ENCODE measurements at places on chromosomes 7 and 10.

GRCh38 chr7:81457852-81458522 is 311.9 kb downstream of the HGF start:
- no peak for DNase-seq

DNA sequence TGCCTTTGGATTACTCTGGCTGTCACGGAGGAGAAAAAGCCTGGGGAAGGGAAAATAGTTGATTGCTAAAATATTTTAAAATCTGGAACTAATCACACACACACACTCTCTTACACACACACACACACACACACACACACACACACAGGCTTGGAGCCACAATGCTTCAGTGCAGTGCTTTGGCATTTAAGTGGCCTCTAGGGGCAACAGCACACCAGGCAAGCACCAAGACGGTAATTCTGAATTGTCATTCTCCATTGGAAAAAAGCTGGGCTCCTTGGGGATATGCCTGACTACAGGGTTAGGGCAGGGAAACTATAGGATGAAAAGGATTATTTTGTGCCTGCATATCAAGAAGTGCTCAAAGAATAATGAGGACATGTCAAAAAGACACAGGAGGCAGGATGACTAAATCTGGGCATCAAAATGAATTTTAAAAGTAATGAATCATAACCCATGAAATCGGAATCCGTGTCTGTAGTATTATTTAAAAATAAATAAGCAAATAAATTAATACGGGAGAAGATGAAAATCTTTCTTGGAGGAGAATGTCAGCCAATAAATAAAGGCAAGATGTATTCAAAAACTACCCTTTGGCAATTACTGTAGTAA is 30.4 kb upstream of the DDC start:
- DNase-seq, result no peak

- DNase-seq, result peak; percentile 66
Measured at GRCh38 chr10:79331709-79332108, 15.6 kb upstream of the PPIF start.

- DNase-seq, result no peak
Measured at GRCh38 chr7:72309476-72309875, 102.7 kb downstream of the CALN1 start.

DNA sequence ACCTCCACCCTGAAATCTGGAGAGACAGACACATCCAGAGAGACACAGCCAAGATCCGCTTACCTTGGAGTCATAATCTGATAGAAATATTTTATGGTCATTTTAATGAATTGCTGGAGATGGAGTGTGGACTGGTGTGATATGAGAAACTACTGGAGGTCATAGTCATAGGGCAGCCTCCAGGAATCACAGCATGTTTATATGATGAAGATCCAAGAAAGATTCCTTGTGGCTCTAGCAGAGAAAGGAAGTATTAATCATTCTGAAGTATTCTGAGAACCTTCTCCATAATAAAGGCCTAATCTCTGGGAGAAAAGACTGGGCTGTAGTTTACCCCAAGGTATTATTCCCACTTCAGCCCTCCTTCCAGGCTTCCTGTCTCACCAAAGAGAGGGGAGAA is 38.0 kb downstream of the POLR1F start:
- DNase-seq, result no peak

DNA sequence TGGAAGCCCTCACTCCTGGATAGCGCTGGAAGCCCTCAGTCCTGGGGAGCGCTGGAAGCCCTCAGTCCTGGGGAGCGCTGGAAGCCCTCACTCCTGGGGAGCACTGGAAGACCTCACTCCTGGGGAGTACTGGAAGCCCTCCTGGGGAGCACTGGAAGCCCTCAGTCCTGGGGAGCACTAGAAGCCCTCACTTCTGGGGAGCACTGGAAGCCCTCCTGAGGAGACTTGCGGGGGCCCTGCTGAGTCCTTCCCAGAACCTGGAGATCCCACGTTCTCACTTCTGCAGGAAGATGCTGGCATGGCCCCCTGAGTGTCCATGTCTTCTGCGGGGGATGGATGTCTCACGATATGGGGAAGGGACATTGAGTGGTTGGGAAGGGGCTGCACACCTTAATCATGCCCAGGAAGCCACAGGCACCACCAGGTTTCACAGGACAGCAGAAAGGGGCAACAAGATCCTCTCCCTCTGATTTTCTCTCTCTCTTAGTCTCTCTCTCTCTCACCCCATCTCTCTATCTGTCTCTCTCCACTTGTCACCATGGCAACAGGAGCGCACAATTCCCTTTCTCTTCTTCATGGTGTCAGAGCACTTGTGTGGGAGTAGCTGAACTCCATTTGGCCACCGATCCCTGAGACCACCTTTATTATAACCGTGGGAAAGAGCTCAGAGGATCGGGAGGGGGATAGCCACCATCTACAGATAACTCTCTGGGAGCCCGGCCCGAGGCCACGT is 267.0 kb downstream of the TCERG1L start:
- no peak for DNase-seq

- DNase-seq, result no peak
Measured at GRCh38 chr7:122543891-122544290, 155.0 kb downstream of the RNF133 start.

- DNase-seq, result no peak
Measured at GRCh38 chr7:41809529-41809939, 106.6 kb upstream of the INHBA start.

DNA sequence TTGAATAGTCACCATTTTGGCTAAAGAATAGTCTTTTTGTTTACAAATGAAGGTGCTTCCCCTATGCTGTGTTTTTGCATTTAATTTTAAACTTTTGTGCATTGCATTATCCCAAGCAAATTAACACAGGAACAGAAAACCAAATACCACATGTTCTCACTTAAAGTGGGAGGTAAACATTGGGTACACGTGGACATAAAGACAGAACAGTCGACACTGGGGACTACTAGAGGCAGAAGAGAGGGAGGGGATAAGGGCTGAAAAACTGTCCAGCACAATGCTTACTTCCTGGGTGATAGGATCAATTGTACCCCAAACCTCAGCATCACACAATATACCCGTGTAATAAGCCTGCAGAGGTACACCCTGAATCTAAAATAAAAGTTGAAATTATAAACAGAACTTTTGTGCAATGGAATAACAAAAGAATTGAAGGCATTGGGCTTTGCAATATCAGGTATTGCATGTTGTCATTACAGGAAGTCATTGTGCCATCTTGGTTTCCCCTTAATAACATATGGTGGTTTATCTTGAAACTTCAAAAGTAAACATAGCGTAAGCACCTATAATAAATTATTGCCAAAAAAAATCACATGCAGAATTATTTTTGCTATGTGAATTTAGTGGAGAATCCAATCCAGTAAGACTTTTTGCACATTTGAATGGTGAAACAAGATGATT is 16.1 kb downstream of the ADD3 start:
- DNase-seq, result no peak

DNA sequence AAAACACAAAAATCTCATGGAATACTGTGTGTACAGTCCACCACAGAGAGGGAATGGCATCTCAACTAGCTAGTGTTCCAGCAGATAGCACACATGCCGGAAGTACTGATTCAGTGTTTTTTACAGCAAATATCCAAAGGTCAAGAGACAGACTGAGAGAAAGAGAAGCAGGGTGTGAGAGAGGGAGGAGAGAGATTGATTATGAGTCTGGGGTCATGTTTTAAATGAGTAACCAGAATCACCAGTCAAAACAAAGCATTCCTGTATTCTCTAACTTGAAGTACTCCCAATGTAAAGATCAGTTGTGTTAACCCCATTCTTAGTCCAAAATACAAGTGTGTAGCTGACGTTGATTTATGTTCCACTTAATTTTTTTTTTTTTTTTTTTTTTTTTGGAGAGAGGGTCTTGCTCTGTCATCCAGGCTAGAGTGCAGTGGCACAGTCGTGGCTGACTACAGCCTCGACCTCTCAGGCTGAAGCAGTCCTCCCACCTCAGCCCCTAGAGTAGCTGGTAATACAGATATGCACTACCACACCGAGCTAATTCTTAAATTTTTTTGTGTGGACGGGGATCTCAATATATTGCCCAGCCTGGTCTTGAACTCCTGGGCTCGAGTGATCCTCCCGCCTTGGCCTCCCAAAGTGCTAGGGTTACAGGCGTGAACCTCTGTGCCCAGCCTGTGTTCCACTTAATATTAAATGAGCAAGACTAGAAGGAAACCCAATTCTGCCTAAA is 114.2 kb downstream of the TAF3 start:
- DNase-seq, result no peak

DNA sequence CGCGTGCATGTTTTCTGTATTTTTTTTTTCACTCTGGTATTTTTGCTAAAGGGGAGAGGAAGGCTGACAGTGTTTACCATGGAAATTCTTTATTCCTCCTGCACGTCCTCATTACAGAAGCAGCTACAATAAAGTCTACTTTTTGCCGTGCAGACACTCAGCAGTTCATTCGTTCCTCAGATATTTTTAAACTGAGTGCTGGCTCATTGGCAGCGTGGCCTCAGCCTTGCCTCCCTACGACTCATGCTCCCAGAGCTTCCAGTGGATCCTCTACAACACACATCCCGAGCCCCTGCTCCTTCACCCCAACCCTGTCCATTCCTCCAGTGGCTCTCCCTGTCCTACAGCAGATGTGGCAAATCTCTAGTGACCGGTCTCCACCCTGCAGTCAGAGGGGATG is 239.2 kb upstream of the ZMIZ1 start:
- DNase-seq, result no peak
